Ovary (tissue), 10 donors: ENCODE measurements at places on chromosomes 5 and 9. TPM values are rescaled to one million over a fixed set of nuclear protein-coding genes. Genes with fewer than 3 reads are reported as not detected.

Gene PCDHB15
- 15.5 TPM for total RNA-seq

Gene FAM221B
- not detected for total RNA-seq

DNA sequence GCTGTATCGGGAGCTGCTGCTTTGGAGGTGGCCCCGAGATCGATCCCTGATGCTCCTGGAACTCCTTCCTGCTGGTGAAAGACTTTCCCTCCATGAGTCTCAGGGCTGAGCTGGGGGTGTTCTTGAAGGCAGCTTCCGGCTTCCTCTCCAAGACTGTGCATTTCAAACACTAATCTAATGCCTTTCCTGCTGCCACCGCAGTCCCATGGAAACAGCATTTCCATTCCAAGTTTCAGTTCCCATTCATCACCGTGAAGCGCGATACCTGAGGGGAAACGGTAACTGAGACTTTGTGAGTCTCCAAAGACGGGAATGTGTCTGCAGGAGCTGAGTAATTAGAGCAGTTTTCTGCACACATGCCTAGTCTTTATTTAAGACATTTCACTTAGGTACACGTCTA lies 230.1 kb downstream of the PAX5 start:
- H3K4me3 ChIP-seq = no peak overlapping the region
- no peak for DNase-seq
- H3K4me1 ChIP-seq = no peaks in the 10 kb centered on the region
- H3K36me3 ChIP-seq = no peaks in the 10 kb centered on the region
- H3K27ac ChIP-seq = no peak overlapping the region

DNA sequence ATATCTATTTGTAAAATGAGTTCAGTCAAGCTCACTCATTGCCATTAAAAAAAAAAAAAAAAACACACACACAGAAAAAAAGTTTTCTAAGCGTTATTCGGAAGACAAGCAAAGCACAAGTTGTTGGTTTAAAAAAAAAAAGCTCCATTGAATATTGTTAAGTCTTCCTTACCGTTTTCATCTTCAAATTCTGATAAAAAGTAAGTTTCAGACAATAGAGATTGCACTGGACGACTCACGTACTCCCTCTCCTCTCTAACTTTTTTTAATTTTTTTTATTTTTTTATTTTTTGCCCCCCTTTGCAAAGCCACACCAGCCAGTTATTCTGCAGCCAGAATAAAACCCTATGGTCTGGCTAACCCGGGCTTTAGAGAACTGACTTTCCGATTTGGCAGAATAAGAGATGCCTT lies 544 bp downstream of the ADAMTS6 start:
- peak overlapping the region; percentile 58 for H3K4me3 ChIP-seq
- H3K36me3 ChIP-seq = no peaks in the 10 kb centered on the region
- DNase-seq = no peak
- H3K4me1 ChIP-seq = no peaks in the 10 kb centered on the region

- H3K36me3 ChIP-seq = no peaks in the 10 kb centered on the region
- H3K27me3 ChIP-seq = no peaks in the 10 kb centered on the region
- no peak overlapping the region for H3K4me3 ChIP-seq
- H3K27ac ChIP-seq = no peak overlapping the region
- H3K4me1 ChIP-seq = peaks cover 1% of the 10 kb centered on the region
Measured at GRCh38 chr5:11329679-11330078, 568.6 kb upstream of the DAP start.
